ENCODE measurements at places on chromosomes 7 and 10.
A peak's percentile ranks its signal among the peaks of the same experiment; 100 is the strongest.

GRCh38 chr7:15104411-15105092 is 202.0 kb upstream of the DGKB start:
- DNase-seq = no peak

DNA sequence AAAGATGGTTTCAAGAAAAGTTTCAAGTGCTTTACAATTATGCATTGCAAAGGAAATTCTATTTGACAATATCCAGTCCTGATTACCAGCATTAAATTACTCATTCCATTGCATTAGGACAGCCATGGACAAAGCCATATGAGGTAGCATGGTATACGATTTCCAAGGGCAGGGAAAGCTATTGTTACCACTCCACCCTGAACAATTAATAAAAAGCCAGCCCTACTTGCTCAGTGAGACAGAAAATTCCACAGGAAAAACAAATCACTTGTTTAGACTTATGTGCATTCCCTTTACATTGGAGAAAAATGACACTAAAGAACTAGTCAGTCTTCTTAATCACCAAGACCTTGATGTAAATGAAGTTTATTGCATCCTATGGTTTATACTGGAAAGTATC is 5.6 kb downstream of the CD36 start:
- no peak for DNase-seq

DNA sequence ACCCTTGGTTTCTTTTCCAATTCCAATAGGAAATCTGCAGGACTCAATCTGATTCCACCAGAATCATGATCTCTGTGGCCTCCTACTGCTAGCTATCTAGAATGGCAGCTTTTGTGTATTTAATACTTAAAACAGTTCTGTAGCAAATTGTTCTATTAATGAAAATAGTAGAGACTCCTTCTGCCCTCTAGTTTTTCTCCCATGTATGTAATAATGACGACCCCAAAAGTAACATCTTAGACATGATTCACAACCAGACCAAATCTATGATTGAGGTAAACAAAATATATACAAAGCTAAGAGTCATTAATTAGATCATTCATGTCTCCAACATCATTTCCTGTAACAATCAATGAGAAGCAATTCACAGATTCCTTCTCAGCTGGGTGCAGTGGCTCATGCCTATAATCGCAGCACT is 259.1 kb upstream of the MKLN1 start:
- no peak for DNase-seq

- DNase-seq = no peak
These were observed 14.8 kb upstream of the PRR15 start for GRCh38 chr7:29548823-29549222.

DNA sequence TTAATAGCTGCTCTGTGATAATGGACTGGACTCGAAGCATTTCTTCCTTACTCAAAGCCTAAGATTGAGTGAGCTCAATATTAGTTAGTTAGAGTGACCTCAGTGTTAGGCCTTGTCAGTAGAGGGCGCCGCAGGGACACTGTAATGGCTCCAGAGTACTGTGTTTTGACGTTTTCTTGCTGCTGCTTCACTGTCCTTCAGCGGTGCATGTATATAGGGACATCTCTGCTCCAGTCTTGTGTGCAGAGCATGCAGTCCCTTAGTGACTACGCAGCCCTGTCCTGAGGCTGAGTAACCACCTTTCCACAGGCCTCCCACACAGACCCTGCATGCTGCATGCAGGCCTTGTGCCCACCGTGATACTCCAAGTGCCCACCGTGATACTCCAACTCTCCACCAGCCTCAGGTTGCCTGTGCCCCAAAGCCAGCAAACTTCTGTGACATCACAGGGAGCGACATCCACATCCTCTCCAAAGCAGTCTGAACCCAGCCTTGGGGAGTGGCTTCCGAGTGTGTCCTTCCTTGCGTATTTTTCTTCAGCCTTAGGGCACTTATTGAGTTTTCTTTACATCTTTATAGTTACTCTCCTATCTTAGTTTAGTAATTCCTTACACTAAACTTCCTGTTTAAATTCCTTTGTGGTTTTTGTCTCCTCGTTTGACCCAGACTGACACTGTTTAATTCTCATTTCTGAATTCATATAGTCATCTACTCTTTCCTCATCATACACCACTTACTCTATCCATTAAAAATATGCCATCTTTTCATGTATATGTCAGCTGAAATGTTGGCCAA is 118.2 kb downstream of the JAZF1 start:
- DNase-seq = peak; percentile 81
